ENCODE measurements at places on chromosomes 1 and 21.

DNA sequence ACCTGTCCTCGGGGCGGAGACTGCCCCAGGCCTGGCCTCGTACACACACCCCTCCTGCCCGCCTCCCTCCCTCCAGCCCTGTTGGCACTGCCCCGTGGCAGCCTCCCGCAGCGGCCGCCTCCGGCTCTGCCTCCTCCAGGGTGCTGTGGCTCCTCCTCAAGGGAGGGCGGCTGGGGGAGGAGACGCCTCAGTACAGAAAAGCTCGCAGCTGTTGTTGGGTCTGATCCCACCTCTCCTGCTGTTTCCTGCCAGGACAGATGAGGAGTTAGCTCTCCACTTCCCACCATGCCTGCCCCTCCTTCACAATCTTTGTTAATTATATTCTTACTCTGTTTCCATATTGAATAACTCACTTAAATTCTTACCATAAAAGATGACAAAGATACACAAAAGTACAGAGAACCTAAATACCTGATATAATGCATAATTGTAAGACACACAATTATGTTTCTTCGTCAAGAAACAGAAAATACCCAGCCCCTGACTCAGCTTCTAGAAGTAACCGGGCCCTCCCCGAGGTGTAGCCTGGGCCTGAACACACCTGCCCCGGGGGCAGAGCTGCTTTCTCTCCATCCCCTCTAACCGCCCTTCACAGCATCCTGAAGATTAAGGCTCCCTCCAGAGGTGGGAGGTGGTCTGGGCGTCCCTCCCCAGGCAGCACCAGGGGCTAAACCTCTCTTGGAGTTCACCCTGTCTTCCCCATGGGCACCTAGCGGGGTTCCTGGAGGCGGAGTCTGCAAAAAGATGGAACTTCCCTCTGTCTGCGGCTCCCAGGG lies 30.6 kb upstream of the COL6A1 start:
- DNase-seq: no peak

GRCh38 chr1:233394860-233395717 lies 67.6 kb downstream of the MAP3K21 start:
- peak; percentile 66 for DNase-seq

DNA sequence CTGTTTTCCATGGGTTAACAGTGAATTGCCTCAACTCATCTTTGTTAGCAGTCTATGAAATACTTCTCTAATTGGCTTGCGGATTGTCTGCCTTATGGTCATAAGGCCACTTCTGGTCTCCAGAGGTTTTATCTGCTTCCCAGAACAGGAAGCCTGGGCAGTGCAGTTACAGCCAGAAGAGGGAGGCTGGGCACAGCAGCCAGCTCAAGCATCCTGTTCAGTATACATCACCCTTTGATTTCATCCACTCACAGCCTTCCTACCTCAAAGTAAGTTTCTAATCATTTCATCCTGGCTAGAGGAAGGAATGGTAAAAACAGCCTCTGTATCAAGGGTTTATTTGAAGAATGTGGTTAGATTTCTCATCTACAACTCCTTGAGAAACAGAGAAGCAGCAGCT lies 311.5 kb upstream of the DEPDC1 start:
- DNase-seq: no peak

DNA sequence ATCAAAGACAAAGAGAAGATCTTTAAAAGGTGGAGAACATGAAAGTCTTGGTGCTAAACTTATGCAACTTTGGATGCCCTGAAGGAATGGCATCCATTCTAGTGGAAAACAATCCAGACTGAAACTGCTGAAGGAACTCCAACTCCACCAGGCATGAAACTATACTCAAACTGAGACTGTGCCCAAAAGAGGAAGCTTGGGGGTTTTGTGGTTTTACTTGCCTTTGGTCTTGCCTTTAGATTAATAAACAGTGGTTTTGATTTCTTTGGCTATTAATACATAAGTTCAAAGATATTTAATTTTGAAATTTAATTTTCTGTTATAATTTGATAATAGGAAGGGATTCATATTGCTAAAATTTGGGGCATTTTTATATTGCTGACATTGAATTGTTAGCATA lies 17.4 kb upstream of the SLC30A10 start:
- no peak for DNase-seq

GRCh38 chr1:155064111-155064831 lies 731 bp downstream of the EFNA4 start:
- peak; percentile 34 for DNase-seq

- DNase-seq: no peak
Observed at GRCh38 chr1:12144236-12144635, 22.6 kb upstream of the TNFRSF1B start.

DNA sequence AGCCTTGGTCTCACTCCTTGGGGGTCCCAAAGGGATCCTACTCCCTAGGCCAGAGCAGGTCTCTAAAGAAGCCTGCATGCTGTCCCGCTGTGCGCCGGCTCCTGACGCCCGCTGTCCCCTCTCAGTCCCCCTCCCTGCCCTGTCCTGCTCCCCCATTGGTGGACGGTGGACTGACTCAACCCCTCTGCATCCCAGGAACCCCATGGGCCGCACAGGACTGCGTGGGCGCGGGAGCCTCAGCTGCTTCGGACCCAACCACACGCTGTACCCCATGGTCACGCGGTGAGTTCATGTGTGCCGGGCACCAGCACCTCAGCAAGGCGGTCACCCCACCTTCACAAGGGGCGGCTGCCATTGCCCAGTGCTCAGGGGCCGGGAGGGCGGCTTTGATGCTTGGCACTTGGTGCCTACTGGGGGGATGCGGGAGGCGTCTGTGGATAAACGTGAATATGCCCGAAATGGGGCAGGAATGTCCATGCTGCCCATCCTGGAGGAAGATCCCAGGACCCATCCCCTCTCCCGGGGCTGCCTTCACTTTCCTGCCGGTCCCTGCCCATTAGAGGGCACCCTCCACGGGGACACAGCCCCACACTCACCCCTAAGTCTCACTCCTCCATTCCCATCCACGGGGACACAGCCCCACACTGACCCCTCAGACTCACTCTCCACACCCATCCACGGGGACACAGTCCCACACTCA lies 20.2 kb upstream of the LRRC3 start:
- DNase-seq: no peak

All from GM12865 (cell line).